Suprapubic skin (tissue), 4 donors: ENCODE measurements at places on chromosomes 12 and 14. TPM values are rescaled to one million over a fixed set of nuclear protein-coding genes. Genes with fewer than 3 reads are reported as not detected.

GRCh38 chr14:29232153-29232552 is 465.6 kb downstream of the FOXG1 start:
- no peak for DNase-seq

GRCh38 chr12:6469609-6470374 is 685 bp downstream of the VAMP1 start:
- no peak for DNase-seq

DNA sequence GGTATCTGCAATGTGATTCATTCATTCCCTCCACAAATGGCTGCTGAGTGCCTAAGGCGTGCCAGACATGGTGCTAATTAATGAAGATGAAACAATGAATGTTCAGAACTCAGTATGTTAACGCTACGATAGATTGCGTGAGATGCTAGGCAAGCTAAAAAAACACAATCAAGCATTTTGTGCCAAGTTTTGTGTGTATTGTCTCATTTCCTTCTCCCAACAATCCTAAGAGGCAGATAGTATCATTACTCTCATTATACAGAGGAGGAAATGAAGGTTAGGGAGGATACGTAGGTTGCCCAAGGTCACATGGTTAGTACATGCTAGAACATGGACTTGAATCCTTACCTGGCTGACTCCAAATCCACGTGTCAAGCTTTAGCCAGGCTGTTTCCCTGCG is 264.4 kb downstream of the EFCAB11 start:
- no peak for DNase-seq

GRCh38 chr12:47551426-47551851 is 154.4 kb downstream of the RPAP3 start:
- DNase-seq, result no peak

DNA sequence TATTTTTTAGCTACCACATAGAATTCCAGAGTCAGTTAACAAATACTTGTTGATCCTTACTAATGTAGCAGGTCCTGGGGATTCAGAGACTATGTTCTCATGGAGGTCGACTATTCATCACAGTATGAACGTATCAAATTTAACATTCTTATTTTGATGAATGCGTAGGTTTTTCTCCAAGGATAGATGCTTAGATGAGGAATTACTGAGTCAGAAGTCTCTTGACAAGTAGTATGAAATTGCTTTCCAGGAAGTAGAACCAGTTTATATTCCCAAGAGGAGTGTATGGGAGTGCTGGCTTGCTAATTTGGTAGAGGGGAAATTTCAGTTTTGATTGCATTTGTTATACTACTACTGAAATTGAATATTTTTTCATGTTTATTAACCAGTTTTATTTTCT is 42.8 kb upstream of the CRADD start:
- DNase-seq, result no peak

DNA sequence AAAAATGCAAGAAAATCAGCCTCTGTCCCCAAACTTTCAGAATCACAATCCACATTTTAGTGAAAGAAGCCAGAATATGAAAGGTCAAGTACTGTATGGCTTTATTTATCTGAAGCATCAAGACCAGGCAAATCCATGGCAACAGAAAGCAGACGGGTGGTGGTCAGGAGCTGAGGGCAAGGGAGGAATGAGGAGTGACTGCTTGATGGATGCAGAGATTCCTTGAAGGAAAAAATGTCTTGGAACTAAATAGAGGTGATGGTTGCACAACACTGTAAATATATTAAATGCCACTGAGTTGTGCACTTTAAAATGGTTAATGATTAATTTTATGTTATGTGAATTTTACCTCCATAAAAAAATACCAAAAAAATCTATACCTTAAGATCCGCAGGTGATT is 165.1 kb downstream of the GXYLT1 start:
- no peak for DNase-seq

DNA sequence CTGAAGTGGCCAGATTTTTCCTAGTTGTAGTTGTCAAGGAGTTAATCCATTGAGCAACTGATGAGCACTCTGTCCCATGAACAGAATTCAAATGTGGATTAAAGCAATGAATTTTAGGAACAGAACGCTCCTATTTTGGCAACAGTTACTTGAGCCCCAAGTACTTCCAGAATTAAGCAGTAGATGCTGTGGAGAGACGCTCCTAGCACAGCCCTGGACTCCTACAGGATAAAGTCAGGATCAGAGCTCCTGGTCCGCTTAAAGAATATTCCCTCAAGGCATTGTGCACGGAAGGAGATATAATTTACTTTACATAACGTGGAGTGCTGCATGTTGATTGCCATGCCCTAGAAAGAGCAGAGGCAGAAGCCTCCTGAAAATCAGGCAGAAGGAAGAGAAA is 53.4 kb downstream of the FLRT2 start:
- no peak for DNase-seq

DNA sequence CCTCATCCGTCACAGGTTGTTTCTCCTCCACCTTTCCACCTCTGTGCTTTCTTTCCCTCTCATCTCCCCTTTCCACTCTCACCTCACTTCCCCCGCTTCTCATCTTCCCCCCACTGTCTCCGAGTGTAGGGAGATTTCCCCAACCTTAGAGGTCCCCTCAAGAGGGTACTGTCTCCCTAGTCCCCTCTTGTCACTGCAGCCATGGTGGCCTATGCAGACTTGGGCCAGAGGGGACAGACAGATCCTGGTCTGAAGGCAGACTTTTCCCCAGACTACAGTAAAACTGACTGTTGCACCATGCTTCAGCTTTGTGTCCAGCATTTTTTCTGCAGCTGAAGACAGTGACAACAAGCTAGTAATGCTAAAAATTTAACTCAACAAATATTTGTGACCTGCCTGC is 41.2 kb downstream of the KANSL2 start:
- DNase-seq, result no peak

- no peak for DNase-seq
Measured at GRCh38 chr14:99562856-99563748, 40.9 kb downstream of the CCDC85C start.

DNA sequence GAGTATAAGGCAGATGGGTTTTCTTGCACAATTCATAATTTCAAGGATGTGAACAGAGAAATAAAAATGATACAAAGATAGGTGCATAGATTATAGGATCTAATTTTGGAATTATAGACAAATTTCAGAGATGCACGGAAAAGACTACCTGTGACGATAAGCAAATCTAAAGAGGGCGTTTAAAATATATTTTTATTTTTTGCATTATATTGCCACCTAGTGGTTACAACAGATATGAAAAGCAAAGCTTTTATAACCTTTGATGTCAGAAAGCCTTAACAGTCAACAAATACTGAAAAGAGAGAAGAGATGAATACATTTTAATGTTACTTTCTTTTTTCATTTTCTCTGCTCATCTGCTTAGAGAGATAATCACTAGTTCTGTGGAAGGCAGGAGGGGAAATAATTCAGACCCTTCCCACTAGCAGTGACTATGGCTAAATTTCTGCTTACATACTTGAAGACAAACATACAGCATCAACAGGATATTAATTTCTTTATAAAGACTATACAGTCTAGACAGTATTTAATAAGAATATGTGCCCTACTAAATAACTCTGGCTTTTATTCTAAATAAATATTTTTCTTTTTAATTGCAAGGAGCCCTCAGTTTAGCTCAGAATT is 46.3 kb downstream of the NTS start:
- DNase-seq, result no peak

GRCh38 chr14:76948213-76948947 is 80.1 kb downstream of the IRF2BPL start:
- DNase-seq, result no peak

DNA sequence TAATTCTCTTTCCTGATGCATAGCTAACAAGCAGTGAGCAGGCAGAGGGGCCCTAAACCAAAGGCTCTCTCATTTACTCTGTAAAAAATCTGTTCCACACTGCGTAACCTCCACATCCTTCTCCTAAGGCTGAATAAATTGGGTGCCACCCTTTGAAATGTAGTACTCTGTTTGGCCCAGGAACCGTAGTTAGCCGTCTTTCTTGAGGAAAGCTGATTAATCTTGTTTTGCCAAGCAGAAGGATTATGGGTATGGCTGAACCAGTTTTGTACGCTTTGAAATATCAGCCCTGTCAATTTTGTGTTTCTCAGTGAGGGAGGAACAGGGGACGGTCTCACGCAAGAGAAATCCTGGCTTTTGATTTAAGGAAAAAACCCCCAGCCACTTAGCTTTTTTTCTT is 19.7 kb downstream of the EML1 start:
- DNase-seq, result no peak

DNA sequence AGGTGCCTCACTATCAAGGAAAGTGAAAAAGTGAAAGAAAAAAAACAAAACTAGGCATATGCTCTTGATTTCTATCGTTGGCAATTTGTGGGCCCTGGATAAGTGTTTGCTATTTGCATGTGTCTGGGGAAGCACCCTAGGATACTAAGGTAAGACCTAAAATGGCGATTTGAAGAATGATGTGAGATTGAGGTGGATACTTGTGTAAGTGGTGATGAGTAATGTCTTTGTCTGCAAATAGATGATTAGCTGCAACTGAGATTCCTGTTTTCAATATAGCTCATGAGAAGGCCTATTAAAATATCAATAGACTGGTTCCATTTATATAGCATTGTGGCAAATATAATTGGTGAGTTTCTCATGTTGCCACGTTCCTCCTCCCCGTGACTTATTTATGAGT is 261.7 kb downstream of the NEDD1 start:
- no peak for DNase-seq

DNA sequence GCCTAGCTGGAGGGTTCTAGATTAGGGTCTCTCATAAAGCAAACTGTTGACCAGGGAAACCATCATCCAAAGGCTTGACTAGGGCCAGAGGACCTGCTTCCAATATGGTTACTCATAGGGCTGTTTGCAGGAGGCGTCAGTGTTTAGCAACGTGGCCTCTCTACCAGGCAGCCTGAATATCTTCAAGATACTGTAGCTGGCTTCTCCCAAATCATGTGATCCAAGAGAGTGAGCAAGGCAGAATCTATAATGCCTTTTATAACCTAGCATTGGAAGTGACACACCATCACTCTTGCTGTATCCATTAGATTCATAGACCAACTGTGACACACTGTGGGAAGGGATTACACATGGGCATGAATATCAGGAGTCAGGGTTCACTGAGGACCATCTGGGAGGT is 17.3 kb downstream of the TPH2 start:
- no peak for DNase-seq

- DNase-seq, result no peak
Measured at GRCh38 chr12:72499244-72499643, 227.1 kb downstream of the TRHDE start.

GRCh38 chr14:24086193-24086955 is 7.7 kb upstream of the PCK2 start:
- no peak for DNase-seq

- peak; percentile 81 for DNase-seq
Measured at GRCh38 chr14:103522649-103523574, at the start of gene CKB. TSS of gene CKB (minus strand) at chr14:103522830. CDS start at chr14:103522493, 337 bp downstream.

- no peak for DNase-seq
Measured at GRCh38 chr14:58356268-58356667, 39.5 kb upstream of the TOMM20L start.

GRCh38 chr12:532908-533565 is 73.3 kb downstream of the B4GALNT3 start:
- no peak for DNase-seq

GRCh38 chr14:66120402-66120801 is 365.8 kb upstream of the CCDC196 start:
- DNase-seq, result no peak

GRCh38 chr14:85175556-85175955 is 354.4 kb upstream of the FLRT2 start:
- DNase-seq, result no peak

GRCh38 chr14:85487215-85487614 is 42.7 kb upstream of the FLRT2 start:
- no peak for DNase-seq

DNA sequence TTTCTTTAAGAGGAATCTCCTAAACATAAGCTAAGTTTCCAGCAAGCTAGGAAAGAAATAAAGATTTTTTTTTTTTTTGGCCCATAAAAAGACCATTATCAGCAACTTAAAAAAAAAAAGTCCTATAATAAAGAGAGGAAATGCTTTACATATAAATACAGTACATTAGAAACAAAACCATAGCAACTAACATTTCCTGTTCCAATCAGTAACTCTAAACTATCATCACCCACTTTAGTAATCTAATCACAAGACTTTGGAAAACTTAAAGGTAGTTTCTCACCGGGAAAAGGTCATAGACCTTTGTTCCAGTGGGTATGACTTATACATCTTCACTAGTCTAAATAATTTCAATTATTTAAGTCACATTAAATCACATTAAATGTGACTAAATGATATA is 11.1 kb downstream of the SPTSSA start:
- DNase-seq, result no peak

DNA sequence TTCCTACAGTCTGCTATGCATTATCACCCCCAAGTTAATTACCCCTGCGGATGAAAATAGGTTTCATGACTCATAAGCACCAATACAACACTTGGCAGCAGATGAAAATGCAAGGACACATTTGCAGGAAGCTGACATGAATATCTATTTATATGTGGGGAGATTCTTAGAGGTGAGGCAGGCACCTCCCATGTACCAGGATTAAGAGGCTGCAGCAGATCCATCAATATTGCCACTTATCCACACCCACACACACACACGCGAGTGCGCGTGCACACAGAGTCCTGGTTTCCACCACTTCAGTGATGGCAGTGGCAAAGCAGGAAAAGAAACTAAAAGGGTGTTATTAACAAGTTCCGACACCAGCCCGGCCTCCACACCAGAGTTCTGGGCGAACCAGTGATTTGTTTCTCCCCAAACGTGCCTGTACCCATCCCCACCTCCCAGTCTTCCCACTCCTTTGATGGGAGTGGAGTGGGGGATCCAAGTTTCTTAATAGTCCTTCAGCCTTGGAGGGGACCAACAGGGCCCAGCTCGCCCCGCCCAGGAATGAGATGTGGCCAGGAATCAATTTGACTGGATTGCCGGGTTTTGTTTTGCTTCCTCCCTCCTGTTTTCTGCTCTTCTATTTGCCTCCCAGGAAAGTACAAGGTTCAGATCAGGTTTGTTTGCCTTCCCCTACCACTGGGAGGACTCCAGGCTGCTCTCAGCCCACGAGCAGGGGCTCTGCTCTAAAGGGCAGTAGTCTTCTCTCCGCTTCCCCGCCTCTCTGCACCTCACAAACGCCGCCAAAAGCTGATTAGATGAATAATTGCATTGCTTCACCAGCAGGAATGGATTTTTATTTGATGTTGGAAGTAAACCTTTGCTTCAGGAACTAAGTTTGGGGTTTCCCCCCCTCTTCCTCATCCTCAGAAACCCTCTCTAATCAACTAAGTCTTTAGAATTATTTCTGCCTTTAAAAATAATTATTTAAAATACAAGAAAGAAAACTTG is 5.2 kb downstream of the IRF2BPL start:
- no peak for DNase-seq

DNA sequence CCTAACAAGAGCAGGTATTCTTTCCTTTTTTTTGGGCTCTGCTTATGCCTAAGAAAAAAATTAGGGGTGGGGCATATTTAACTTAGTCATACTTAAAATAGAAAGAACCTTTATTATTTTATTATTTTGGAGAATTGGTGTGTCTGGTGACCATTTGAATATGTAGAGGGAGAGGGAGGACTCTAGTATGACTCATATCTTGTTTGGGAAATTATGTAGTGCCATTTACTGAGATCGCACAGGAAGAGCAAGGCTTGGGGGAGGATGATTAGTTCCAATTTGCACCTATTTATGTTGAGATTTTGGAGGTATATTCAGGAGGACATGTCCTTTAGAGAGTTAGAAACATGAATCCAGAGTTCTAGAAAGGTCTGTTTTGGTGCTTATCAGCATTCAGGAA is 9.9 kb downstream of the ZNF410 start:
- DNase-seq, result no peak

- no peak for DNase-seq
Measured at GRCh38 chr14:79161571-79161970, 991.4 kb downstream of the NRXN3 start.

Gene ACOT6
- not detected for total RNA-seq

Gene CAPZA3
- 1.6 TPM for total RNA-seq

Gene KCNA5
- total RNA-seq, result not detected

Gene FAR2
- 26.9 TPM for total RNA-seq

Gene ADCY6
- 48.4 TPM for total RNA-seq

Gene MORN3
- 1.5 TPM for total RNA-seq

Gene TAS2R9
- not detected for total RNA-seq
